Fibroblast of the conjunctiva (primary cell): ENCODE measurements at places on chromosomes 1 and 21.

GRCh38 chr1:244615301-244615700, 37.6 kb upstream of the DESI2 start:
- no peak for DNase-seq

GRCh38 chr1:197314682-197315081, 46.6 kb downstream of the CRB1 start:
- no peak for DNase-seq

DNA sequence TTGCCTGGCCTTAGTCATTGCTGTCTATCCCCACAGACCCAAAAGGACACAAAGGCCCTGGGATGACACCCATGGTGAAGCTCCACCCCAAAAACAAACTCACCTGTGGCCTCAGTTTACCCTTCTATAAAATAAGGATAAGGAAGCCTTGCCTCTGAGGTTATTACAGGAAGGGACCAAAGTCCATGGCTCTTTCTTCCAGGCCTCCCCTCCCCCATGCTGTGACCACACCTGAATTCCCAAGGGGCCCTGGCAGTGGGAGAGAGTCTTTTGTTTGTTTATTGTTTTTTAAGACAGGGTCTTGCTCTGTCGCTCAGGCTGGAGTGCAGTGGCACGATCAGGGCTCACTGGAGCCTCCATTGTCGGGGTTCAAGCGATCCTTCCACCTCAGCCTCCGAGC, 10.5 kb upstream of the TNFRSF25 start:
- DNase-seq, result no peak

DNA sequence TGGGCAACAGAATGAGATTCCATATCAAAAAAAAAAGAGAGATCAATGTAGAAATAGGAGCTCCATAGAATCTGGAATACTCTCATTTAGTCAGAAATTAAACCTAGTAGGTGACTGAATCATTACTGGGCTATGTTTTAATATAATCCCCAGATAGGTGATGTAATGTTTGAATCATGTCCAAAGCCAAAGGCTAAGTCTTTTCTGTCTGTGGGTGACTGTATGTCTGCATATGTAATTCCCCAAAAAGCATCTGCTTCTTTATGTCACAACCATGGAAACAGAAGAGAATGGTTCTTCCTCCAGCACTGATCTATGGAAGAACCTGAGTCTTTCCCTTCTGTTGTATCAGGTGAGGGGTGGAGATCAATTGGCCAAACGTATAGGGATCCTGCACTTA, 5.8 kb downstream of the LAMC2 start:
- peak; percentile 42 for DNase-seq
